Smooth muscle cell of the coronary artery (primary cell): ENCODE measurements at places on chromosomes 3 and 15. TPM values are rescaled to one million over a fixed set of nuclear protein-coding genes. Genes with fewer than 3 reads are reported as not detected.

SLC12A1 gene
- total RNA-seq: not detected in 2 replicates

TIMMDC1 gene
- total RNA-seq: 28.7 and 42.2 TPM in 2 replicates

SI gene
- not detected in 2 replicates for total RNA-seq

ALPK3 gene
- 0.12 and 7.7 TPM in 2 replicates for total RNA-seq

SMC4 gene
- 16.3 and 36.2 TPM in 2 replicates for total RNA-seq

DISP2 gene
- under 0.01 and 0.12 TPM in 2 replicates for total RNA-seq

GAP43 gene
- 0.70 and 5.1 TPM in 2 replicates for total RNA-seq

PRC1 gene
- total RNA-seq: 6.2 and 52.8 TPM in 2 replicates

P2RY1 gene
- total RNA-seq: 0.08 and 0.35 TPM in 2 replicates
